ENCODE measurements at places on chromosomes 2 and 18. TPM values are rescaled to one million over a fixed set of nuclear protein-coding genes. Genes with fewer than 3 reads are reported as not detected.

DNA sequence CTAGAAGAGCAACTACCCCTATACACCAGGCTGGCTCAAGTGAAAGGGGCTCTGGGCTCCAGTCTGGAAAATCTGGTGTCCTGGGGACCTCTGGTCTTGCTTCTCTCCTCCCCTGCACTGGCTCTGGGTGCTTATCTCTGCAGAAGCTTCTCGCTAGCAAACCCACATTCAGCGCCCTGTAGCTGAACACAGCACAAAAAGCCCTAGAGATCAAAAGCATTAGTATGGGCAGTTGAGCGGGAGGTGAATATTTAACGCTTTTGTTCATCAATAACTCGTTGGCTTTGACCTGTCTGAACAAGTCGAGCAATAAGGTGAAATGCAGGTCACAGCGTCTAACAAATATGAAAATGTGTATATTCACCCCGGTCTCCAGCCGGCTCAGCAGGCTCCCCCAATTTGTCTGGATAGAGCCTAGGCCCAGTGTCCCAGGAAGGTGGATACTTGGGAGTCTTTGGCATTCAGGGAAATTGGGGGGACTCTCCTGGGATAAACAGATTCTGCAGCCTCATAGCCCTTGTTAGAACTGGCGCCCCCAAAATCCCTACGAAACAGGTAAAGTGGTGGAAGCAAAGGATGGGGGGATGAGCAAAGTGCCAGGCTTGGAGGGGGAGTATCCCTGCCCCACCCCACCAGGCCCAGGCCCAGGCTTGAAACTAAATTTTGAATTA, 2.5 kb upstream of the HOXD4 start:
- DNase-seq = no peak

- DNase-seq = no peak
Measured at GRCh38 chr2:190947711-190948251, 66.2 kb downstream of the STAT1 start.

Gene DNAH7
- total RNA-seq = 0.29 TPM

Gene HADHB
- 65.6 TPM for total RNA-seq

DNA sequence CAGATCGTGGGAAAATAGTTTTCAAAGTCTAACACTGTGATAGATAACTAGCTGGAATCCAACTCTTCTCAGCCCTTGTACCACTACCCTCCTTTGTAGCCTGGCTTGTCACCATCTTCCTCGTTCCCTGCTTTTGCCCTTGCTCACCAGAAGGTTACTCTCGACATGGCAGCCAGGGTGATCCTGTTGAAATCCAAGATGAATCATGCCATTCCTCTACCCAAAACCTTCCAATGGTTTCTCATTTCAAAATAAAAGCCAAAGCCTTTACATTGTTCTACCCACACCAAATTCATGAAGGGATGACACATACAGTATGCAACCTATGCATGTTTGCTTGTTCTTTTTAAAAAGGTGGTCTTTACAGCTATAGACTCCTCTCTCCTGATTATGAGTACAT, 45.7 kb downstream of the STAT4 start:
- DNase-seq = no peak

DNA sequence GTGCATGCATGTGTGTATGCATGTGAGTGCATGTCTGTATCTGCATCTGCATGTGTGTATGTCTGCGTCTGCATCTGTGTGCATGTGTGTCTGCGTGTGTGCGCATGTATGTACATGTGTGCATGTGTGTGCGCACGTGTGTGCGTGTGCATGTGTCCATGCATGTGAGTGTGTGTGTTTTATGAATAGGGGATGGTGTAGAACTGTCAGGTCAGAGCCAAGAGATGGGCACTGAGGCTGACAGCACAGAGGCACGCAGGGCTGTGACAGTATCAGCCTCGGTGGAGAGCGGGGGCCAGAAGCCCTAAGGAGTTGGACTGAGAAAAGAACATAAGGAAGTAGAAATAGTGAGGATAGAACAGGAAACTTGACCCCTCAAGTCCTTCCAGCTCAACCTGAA, 494.0 kb upstream of the MYT1L start:
- DNase-seq = no peak

DNA sequence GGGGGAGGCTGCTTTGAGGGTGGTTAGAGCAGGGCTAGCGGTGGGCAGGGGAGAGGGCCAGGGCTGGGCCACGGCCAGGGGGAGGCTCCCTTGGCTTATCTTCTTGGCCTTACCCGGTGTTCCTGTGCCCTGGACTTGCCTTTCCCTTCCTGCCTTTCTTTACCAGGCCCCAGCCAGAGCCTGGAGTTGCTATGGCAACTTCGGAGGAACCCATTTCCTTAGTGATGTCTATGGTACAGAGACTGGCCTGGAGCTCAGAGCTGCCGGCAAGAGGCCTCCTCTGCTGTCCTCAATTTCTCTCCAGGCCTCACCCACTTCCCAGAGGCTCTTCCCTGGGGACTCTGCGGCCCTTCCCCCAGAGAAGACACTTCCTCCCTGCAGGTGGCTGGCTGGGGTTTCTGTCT, 11.5 kb downstream of the SPEG start:
- no peak for DNase-seq

GRCh38 chr2:84676295-84676694, 160.0 kb downstream of the DNAH6 start:
- DNase-seq = no peak

Gene OSGEPL1
- total RNA-seq = 10.6 TPM

GRCh38 chr2:68463287-68463877, 3.7 kb downstream of the FBXO48 start:
- no peak for DNase-seq

DNA sequence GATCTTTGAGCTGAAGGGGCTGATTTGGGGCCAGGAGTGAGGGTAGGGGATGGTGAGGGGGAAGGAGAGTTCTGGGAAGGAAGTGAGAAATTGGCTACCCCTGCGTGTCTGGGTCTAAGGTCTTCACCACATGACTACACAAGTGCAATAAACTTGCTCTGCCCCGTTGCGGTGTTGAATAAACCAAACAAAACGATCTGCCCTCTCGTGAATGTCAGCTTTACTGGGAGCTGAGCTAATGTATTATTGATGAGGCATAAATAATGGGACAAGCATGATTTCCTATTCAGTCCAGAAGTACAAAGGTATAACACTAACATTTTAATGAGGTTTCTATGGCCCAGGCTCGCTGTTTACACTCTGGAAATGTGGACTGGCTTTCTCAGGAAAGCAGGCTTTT, 8.0 kb upstream of the CFAP221 start:
- DNase-seq = no peak

Gene SCN2A
- not detected for total RNA-seq

- DNase-seq = no peak
Measured at GRCh38 chr2:37601569-37601968, 69.9 kb downstream of the CDC42EP3 start.

- DNase-seq = no peak
Measured at GRCh38 chr18:2086439-2086838, 484.9 kb downstream of the METTL4 start.

Gene RUFY4
- 0.53 TPM for total RNA-seq

GRCh38 chr18:35080058-35080457, 38.8 kb downstream of the MAPRE2 start:
- DNase-seq = no peak

GRCh38 chr2:27214941-27215340, 2.2 kb upstream of the CAD start:
- DNase-seq = no peak
